ENCODE measurements at places on chromosomes 5 and 9.

GRCh38 chr9:75001719-75002421, 26.2 kb downstream of the CARNMT1 start:
- DNase-seq, result no peak

DNA sequence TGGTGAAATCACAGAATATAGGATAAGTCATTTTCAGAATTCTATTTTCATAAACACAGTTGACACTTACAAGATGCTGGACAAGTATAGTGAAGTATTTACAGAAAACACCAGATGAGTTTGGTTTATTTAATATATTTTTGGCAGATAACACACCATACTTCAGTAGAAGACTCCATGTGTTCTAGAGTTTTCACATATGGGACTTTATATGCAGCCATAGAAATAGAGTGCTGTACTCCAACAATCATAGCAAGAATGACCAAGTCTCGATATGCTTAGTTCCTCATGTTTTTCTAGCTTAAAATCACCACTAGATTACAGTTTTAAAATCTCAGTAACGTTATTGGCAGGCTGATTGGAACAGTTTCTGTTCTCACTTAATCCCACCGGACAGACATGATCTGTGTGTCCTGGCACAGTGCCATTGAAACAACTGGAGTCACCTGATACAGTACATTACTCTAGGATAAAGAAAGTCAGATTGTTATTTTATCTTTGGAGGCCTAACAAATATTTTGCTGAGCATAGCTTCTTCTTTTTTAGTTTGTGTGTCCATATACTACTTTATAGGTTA, 45.8 kb upstream of the ERBIN start:
- no peak for DNase-seq

GRCh38 chr9:135275571-135276289, 188.3 kb downstream of the OLFM1 start:
- no peak for DNase-seq

- DNase-seq, result no peak
Observed at GRCh38 chr9:95422650-95423049, 94.1 kb downstream of the PTCH1 start.

DNA sequence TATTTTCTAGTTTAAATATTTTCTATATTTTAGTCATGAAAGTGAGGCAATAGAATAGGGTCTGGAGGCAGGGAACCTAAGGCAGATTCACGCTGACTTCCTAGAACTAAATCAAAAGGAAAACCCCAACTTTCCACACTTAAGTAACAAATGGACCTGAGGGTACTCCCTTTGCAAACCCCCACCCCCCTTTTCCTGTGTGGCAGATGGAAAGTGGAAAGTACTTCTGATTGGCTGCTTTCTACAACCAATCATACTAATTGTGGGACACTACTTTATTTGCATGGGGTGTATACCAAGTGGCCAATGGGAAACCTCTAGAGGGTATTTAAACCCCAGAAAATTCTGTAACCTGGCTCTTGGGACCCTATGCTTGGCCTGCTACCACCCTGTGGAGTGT, 4.8 kb upstream of the CENPH start:
- DNase-seq, result no peak

- DNase-seq, result no peak
Observed at GRCh38 chr9:113708821-113709713, 167.0 kb upstream of the ZNF618 start.

- no peak for DNase-seq
Observed at GRCh38 chr9:112711050-112711689, 6.7 kb downstream of the INIP start.

- peak; percentile 36 for DNase-seq
Observed at GRCh38 chr5:32709750-32710549, 1.2 kb upstream of the NPR3 start.

- no peak for DNase-seq
Observed at GRCh38 chr9:119050281-119050680, 319.0 kb downstream of the BRINP1 start.

GRCh38 chr9:74729136-74729695, 158.5 kb downstream of the TRPM6 start:
- DNase-seq, result no peak

DNA sequence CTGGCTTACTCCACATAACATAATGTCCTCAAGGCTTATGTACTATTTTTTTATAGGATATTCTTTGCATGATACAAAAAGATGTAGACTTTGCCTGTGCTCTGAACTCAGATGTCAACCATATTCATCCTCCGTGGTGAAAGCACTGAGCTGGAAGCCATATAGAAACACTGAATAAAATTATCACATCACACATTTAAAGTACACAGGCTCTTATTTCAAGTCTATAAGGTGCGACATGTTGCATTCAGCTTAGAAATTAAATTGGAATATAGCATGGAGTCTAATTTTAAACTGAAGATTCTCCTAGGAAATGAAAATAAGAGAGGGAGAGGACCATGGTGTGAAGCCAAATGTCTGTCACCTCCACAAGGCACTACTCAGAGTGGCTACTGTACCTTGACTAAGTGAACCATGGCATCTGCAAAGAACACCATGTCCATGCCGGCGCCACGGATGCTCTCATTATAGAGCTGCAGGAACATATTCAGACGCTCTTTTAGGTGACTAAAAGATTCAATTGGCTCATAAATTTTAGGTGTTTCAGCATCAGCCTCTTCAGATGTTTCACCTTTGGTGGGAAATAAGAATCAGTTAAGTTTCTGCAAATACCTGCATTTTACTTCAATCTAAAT, 158.6 kb downstream of the DNAH5 start:
- DNase-seq, result no peak

DNA sequence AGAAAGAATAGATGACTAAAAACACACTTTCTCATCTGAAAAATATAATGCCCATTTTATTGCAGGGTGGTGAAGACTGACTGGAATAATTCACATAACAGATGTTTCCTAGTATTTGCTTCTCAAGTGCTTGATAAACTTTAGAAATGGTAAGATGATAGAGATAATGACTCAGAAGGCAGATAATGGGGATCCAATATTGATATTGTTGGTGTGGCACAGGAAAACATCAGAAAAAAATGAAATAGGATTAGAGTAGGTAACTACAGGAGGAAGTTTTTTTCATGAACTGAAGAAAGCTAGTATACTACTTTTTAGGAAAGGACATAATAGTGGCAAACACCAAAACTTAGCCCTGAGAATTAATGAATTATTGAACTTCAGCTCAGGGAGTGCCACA, 20.2 kb upstream of the F2RL2 start:
- DNase-seq, result no peak

DNA sequence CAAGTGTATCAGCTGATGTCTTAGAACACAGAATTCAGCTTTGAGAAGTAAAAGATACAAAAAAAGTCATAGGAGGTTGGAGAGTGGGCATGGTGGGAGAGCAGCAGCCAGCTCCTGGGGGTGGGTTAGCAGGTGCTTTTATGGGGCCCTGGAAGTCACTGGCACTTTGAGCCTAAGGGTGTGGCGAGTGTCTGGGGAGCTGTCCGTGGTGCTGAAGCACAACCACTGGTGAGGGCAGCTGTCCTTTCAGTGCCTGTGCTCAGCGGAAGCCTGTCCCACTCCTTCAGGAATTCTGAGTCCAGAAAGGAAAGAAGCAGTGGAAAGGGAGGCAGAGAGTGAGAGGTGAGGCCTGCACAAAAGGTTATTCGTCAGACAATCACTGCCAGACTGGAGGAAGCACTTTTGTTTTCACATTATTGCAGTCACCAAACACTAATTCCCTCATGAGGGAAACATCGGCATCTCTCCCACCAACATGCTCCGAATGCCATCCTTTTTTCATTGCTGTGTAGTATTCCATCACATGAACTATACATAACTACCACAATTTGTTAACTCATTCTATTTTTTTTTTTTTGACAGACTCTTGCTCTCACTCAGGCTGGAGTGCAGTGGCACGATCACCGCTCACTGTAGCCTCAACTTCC, 59.4 kb upstream of the RAPGEF1 start:
- no peak for DNase-seq

DNA sequence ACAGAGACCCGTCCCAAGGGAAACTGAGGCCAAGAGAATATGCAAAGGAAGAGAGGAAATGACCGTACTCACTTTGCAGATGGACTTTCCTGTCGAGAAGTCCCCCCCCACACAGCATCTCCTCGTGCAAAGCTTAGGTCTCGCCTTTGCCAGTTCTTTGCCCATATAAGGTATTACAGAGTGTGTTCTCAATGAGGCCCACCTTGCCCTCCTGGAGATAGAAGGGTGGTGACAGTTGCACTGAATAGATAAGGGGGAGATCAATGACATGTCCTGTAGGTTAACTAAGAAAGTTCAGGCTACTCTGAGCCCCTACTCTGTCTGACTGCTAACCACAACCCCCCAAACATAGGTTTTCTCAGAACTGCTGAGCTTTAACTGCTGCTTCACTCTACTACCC, 68.2 kb upstream of the SPTLC1 start:
- DNase-seq, result no peak

GRCh38 chr5:78345485-78345884, 14.9 kb upstream of the SCAMP1 start:
- no peak for DNase-seq

DNA sequence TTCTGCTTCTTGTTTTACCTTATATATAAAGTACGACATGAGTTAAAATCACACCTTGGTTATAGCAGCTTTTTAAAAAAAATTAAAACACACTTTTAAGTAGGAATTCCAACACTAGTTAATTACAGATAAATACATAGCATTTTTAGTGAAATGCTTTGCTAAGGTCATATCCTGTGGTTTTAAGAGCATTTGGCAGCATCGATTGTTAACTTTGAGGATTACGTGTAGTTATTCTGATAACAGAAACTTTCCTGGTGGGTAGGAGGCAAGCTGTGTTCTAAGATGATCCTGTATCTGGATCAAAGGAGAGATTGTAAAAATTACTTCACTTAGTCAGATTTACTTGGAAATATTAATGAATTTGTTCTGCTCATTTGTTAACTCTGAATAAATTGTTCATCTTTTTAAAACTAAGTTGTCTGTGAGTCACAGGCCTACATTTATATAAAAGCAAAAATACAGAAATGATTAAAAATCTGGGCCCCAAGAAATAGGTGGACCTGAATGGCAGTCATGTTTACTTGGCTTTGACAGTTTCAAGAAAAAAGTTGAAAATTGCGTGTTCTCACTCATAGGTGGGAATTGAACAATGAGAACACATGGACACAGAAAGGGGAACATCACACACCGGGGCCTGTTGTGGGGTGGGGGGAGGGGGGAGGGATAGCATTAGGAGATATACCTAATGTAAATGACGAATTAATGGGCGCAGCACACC, 58.3 kb downstream of the TRIO start:
- DNase-seq, result no peak

DNA sequence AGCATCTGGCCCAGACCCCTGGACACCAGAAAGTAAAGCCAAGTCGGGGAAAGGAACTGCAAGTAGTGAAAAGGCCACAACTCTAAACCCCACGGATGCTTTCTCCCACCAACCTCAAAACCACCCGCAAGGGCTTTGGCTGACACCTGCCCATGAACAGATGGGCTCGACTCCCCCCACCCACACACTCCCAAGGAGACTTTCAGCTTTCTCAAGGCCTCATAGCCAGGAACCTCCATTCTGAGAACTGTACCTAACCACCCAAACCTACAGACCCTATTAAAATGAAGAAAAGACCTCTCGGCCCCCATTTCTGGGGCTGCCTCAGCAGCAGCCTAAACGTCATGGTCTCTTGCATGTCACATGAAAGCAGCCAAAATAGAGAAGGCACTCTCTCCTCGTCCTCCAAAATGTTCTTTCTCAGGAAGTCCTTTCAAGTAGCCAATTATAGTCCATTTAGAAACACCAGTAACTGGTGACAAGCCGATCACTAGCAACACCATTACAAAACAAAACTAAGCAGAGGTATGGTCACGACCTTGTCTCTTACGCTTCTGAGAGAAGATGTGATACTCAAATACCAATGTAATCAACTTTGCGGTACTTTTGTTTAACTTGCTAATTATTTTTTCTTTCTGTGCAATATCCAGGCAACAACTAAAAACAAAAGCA, 2.9 kb downstream of the B4GALT1 start:
- no peak for DNase-seq

- no peak for DNase-seq
Observed at GRCh38 chr5:125125031-125125823, 378.8 kb upstream of the ZNF608 start.

DNA sequence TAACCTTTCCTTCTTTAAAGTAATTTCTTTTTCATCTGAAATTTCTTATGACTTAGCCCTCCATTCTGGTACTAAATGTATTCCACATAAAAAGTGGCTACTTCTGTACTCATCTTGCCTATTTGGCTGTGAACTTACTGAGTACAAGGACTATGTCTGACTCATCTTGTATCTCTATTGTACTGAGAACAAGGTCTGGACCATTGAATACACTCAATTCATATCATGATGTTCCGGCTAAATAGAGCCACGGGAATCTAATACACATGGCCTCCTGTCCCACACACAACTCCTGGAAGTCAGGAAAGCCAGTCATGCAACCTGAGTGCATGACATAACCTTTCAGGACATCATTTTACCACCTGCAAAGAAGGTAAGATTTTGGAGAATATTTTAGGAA, 203.9 kb downstream of the PLK2 start:
- no peak for DNase-seq

DNA sequence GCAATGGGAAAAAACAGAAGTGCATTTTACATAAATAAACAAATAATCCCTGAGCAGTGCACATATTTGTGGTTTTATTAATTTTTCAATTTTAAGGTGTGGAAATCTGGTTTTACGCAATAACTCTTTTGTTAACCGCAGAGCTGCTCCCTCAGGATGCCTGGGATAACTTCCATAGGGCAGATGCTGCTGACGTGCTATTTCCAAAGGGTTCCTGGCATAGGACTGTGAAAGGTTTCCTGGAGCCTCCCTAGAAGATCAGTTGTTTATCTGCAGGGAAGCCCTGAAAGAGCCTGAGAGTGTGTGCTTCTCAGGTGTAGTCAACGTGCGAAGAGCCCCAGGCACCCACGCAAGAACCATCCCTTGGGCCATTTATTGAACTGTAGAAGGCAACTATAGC, 443.5 kb downstream of the PLK2 start:
- DNase-seq, result no peak

DNA sequence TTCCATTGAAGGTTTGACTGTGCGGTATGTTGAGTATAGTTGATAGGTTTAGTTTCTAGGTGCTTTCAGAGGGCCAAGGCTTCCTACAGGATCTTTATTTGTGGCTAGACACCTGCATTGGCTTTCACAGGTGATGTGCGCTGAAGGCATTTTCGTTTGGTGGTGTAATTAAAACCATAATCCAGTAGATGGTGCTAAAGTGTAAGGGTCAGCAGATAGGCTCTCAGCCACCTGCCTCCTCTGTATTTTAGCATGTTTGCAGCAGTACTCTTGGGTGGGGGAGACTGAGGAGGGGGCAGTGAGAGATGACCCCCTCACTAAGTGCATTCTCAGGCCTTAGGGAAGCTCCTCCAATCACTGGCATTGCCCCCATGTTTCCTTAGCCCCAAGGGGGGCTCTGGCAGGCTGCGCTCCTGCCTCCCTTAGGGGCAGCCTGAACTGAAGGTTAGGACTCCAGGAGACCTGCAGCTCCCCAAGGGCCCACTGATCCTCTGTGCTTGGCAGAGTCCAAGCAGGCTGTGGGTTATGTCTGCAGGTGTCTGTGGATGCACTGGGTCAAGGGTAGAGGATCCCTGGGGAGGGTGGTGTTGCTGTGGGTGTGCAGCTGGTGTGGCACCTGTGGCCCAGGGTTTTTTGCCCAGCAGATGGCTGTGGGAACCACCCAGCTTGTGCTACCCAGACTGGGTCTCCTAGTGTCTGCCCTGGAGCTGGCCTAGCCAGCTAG, 23.4 kb downstream of the CDK20 start:
- DNase-seq, result no peak

- DNase-seq, result no peak
Observed at GRCh38 chr5:103293099-103293498, 34.5 kb downstream of the MACIR start.

- DNase-seq, result no peak
Observed at GRCh38 chr9:127664324-127664677, 42.5 kb upstream of the CFAP157 start.
